ENCODE measurements at places on chromosomes 2 and 18.

- DNase-seq = no peak
Measured at GRCh38 chr2:38711558-38711957, 39.6 kb downstream of the SRSF7 start.

GRCh38 chr2:127014630-127015029 lies 92.3 kb downstream of the BIN1 start:
- no peak for DNase-seq

GRCh38 chr2:232444409-232445148 lies 11.4 kb upstream of the ALPI start:
- DNase-seq = no peak

DNA sequence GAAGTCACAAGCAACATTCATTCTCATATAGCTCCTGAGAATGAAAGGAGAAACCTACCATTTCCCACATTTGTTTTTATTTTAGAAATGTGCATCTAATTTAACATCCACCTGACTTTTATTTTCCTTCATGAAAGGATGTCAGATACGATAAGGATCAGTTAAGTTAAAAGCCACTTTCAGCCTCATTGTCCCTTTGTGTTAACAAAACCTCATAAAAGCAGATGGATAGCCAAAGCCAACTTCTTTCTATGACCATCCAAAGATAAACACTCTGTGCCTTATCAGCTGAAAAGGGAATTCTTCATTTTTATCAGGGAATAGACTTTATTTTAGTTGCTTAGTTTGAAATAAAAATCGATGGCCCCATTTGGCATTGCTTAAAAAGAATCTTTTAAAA lies 25.7 kb upstream of the RIT2 start:
- DNase-seq = no peak

DNA sequence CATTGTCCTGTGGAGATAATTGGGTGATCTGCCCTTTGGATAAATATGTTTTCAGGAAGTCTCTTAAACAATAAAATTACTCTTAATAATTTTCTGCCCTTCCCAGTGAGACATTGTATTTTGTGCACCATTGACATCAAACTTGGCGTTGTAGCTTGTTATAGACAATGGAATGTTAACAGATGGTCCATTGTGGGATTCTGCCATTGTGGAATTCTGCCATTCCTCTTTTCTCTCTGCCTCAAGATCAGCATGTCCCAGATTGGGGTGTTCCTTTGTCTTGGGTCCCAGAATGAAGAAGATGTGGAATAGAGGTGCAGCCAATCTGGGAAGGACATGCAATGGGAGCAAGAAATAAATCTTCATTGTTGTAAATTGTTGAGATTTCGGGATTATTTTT lies 15.1 kb upstream of the LDAH start:
- no peak for DNase-seq

DNA sequence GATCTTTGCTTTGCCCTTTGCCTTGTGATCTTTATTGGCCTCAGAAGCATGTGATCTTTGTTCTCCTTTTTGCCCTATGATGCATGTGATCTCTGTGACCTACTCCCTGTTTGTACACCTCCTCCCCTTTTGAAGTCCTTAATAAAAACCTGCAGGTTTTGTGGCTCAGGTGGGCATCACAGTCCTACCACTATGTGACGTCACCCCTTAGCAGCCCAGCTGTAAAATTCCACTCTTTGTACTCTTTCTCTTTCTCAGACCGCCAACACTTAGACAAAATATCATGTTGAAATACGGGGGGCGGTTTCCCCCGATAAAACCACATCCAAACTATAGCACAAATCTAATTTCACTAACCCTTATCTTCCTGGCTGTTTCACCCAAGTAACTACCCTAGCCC lies 76.7 kb upstream of the RAPGEF4 start:
- DNase-seq = no peak

DNA sequence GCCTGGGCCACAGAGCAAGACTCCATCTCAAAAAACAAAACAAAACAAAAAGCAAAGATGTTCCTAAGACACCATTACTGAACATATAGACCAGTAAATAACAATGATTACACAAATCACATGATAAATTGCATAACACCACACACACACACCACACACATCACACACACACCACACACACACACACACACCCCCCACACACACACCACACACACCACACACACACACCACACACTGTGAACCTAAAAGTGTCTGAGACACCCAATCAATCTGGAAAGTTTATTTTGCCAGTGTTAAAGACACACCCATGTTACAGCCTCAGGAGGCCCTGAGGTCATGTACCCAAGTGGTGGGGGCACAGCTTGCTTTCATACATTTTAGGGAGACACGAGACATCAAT lies 62.6 kb upstream of the ASAP2 start:
- no peak for DNase-seq

DNA sequence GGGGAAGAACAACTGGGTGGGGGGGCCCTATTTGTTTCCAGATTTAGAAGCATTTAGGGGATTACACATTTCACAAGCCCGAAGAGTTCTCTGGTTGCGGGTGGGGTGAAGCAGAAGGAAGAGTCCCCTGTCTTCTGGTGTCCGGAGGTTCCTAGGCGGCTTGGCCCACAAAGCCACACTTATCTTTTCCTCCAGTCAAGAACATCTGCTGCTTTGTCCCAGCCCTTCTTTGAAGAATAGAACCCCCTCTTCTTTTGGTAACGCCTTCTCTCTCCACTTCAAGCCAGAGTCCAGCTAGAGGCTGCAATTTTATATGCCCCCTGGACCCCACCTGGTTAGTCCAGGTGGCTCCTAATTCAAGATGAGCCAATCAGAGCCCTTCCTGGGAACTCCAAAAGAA lies 15.8 kb downstream of the BOLA3 start:
- no peak for DNase-seq

GRCh38 chr2:205509655-205510054 lies 172.6 kb upstream of the NRP2 start:
- DNase-seq = no peak

- DNase-seq = no peak
Measured at GRCh38 chr2:97870396-97870843, 125.3 kb downstream of the TMEM131 start.

- no peak for DNase-seq
Measured at GRCh38 chr2:32424739-32425138, 67.9 kb downstream of the BIRC6 start.

DNA sequence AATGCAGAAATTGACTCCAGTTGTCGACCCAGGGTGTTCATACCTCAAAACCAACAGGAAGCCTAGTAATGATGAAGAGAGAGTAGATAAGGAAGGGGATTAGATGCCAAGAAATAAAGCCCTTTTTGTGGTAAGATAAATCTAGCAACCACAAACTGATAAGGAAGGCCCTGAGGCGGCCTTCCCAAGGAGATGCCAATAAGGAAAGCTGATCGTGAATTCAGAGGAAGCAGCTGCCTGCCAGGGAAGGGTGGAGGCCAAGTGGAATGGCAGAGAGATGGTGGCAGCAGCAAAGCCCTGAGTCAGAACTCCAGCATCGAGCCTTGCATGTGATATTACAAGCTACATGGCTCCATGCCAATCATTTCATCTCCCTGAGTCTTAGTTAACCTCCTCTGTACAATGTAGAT lies 126.3 kb downstream of the IRS1 start:
- no peak for DNase-seq

DNA sequence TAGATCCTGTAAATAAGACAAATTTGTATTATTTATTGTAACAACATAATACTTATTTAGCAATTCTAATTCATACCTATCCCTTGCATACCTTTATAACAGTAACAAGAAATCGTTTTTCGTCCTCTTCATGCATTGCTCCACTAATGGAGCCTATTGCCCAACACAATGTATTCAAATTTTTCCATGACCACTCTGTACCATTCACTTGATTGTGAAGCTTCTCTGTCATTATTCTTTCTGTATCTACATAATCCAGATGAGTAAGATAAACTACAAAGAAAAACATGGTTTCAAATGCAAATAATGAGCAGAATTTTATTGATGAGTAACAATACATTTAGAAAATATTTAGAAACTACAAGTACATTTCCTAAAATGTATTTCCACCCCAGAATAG lies 21.6 kb upstream of the USP34 start:
- no peak for DNase-seq

- DNase-seq = no peak
Measured at GRCh38 chr2:203994735-203995134, 58.2 kb downstream of the ICOS start.

GRCh38 chr2:200728630-200729029 lies 83.1 kb upstream of the BZW1 start:
- no peak for DNase-seq

GRCh38 chr2:186455613-186456012 lies 30.4 kb upstream of the ZC3H15 start:
- no peak for DNase-seq
